Stimulated activated CD4-positive, alpha-beta T cell treated with anti-CD3 and anti-CD28 coated beads, Interleukin-12 subunit alpha, Interleukin-12 subunit beta, amount 100 ng/mL, for 4 hours (primary cell): ENCODE measurements at places on chromosomes 12 and 14.

- no peak for DNase-seq
Observed at GRCh38 chr12:88658009-88658408, 77.7 kb upstream of the KITLG start.

DNA sequence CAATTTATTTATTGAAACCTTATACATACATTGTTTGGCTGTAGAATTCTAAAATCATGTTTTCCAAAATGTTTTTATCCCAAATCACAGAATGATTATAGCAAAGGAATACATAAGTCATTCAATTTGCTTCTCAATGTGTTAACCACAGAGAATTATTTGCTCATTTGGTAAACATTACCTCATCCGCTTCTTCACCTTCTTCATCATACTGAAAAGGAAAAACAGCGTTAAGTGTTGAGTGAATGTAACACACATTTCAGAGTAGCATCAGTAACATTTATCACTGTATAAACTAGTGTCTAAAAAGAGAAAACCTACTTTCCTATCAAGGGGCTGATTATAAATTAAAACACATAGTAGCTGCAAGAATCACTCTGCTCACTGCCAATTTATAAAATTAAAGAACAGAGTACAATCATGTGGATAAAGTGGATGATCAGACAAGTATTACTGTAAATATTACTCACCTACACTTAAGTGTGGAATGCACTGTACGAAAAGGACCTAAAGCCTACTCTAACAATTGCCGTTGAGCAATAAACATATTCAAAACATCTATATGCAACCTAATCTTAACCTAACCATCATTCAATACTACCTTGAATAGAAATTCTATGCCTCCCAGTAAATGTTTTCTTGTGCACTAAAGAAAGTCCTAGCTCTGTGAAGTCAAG, 18.1 kb upstream of the PHLDA1 start:
- DNase-seq = no peak

- DNase-seq = peak; percentile 38
Observed at GRCh38 chr12:89525305-89525823, 483 bp downstream of the POC1B start.

GRCh38 chr12:102093319-102093718, 26.6 kb downstream of the NUP37 start:
- DNase-seq = no peak

DNA sequence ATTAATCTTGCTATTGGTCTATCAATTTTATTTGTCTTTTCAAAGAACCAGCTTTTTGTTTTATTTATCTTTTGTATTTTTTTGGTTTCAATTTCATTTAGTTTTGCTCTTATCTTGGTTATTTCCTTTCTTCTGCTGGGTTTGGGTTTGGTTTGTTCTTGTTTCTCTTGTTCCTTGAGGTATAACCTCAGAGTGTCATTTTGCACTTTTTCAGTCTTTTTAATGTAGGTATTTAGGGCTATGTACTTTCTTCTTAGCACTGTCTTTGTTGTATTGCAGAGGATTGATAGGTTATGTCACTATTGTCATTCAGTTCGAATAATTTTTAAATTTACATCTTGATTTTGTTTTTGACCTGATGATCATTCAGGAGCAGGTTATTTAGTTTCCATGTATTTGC, 92.7 kb upstream of the DCD start:
- DNase-seq = no peak

- DNase-seq = no peak
Observed at GRCh38 chr12:112327209-112327938, 54.9 kb downstream of the HECTD4 start.

GRCh38 chr14:70827347-70827746, 18.0 kb upstream of the MAP3K9 start:
- no peak for DNase-seq

DNA sequence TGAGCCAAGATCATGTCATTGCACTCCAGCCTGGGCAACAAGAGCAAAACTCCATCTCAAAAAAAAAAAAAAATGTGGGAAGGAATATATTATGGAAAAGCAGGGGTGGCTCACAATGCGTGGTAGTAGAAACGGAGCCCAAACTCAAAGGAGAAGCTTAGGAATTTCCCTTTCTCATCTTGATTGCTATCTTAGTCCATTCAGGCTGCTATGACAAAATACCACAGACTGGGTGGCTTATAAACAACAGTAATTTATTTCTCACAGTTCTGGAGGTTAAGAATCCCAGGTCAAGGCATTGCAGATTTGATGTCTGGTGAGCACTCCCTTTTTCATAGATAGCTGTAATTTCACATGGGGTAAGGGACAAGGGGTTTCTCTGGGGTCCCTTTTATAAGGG, 153.8 kb upstream of the KRR1 start:
- no peak for DNase-seq

DNA sequence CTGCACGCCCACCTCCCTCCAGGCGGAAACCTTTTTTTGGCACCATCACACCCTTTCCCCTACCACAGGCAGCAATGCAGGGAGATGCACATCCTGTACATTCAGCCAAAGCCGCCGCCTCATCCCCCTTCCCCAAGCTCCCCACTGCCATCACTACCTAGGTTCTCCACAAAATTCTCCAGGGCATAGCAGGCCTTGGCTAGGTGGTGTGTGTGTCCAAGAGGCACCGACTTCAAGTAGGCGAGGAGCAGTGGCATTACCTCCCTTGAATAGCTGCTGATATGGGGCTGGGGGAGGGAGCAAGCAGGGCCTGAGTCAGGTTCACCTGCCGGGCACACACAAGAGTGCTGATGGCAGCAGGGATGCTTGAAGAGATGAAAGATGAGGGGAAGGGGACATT, 3.6 kb downstream of the IPO4 start:
- no peak for DNase-seq

GRCh38 chr12:116389990-116390389, 112.5 kb upstream of the MED13L start:
- DNase-seq = no peak

GRCh38 chr12:42283739-42284138, 42.2 kb downstream of the ZCRB1 start:
- DNase-seq = no peak

- DNase-seq = no peak
Observed at GRCh38 chr12:112216223-112216622, 90.9 kb downstream of the TRAFD1 start.

DNA sequence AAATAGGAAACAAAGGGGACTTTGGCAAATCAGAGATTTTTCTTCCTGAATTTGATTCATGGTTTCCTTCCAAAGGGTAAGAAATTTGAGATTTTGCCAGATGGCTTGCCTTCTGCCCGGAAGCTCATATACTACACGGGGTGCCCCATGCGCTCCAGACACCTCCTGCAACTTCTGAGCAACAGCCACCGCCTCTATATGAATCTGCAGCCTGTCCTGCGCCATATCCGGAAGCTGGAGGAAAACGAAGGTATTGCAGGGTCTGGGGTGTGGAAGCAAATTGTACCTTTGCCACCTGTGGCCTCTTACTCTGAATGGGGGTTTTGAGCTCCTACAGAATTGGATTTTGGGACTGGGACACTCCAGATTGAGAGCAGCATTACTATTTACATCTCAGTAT, 63.5 kb downstream of the FRMD6 start:
- no peak for DNase-seq

- DNase-seq = no peak
Observed at GRCh38 chr12:113941208-113941486, 25.0 kb downstream of the RBM19 start.

DNA sequence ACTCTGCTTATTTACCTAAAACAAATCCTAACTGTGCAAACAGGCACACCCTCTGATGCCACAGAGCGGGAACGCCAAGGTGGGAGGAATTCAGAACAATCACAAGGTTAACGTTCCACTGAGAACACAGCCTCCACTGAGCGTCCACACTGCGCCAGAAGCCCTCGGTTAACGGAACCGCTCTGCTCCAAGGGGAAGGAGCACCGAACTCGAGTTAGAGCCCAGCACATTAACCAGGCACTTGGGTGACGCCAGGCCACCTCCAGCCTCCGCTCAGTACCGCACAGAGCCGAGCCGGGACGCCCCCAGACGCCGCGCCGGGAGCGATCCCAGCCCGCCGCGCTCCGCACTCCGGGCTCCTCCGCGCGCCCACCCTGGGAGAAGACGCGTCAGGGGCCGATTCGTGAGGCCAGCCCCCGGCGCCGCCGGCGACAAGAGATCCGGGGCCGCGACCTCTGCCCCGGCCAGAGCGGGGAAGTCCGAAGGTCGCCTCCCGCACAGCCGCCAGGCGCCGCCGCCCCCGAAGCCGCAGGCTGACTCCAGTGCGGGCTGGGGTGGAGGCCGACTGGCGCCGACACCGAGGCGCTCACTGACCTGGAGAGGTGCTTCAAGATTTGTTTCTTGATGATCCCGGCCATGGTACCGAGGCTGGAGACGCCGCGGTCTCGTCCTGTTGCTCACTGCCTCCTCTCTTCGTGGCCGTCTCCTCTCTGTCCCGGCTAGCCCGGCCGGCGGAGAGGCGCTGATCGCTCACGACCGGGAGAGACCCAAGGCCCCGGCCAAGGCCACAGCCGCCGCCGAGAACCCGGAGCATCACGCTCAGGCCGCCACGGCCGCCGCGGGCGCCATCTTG, 450 bp downstream of the BLTP3B start:
- peak; percentile 28 for DNase-seq

- DNase-seq = no peak
Observed at GRCh38 chr14:95388699-95389098, 69.0 kb upstream of the CLMN start.

- no peak for DNase-seq
Observed at GRCh38 chr12:58105225-58106119, 164.1 kb downstream of the ATP23 start.

GRCh38 chr12:127245437-127245836, 1021.5 kb upstream of the TMEM132C start:
- DNase-seq = no peak

- no peak for DNase-seq
Observed at GRCh38 chr12:2562400-2562799, 232.4 kb upstream of the FKBP4 start.

DNA sequence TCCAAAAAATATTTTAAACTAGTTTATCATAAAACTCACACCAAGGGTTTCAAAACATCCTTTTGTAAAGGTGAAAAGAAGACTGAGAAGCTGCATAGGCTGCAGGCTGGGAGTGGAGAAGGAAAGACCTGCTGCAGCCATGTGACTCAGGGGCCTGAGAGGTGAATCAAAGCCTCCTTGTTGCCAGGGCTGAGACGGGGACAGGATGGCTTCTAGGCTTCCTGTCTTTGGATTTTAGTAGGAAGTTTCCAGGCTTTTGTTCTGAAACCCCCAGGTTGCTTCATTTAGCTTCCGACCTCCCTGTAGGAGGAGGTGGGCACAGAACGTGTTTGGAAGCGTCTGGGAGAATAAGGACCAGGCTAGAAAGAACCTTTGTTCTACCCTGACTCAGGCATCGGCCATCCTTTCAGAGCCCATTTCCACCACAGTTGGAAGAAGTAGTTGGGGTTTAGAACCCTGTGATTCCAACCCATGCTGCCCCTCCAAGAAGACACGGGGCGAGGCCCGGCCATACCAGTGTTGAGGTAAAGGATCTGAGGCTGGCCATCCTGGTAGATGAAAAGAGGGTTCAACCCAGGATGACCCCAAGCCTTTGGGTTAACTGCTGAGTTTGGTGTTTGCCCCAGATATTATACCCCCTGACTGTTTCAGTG, 122.4 kb downstream of the SLC25A47 start:
- no peak for DNase-seq

DNA sequence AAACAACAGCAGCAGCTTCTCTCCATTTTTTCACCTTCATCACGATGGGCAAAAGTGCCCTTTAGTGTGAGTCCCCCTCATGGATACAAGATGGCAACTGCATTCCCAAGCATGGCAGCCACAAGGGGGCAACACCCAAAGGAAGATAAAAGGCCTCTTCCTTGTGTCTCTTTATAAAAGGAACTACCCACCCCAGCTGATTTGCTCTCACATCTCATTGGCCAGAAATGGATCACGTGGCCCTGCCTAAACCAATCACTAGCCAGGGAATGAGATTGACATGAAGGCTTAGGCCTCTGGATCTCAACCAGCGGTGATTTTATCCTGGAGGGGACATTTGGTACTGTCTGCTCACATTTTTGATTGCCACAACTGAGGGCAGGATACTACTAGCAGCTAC, 21.9 kb upstream of the IFT81 start:
- DNase-seq = no peak

- DNase-seq = no peak
Observed at GRCh38 chr14:90533591-90534021, 136.8 kb downstream of the CALM1 start.

- no peak for DNase-seq
Observed at GRCh38 chr12:93680006-93680405, 2.8 kb downstream of the CRADD start.

DNA sequence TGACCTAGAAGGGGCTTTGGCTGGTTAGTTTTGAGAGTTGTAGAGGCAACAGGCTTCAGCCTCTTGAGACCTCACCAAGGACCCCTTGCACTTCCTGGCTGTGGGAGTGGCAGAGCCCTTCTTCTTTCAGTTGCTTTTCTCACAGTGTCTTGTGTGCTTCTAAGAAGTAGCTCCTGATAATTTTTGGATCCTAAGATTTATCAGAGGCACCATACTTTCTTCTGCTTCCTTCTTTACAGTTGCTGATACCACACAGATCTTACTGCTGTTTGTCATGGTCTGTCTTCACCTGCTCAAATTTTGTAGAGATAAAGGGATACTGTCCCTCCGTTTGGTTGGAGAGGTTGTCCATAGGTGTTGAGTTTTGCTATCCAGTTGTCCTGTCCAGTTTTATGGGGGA, 33.8 kb downstream of the VRK1 start:
- no peak for DNase-seq

GRCh38 chr14:102688290-102688689, 89.0 kb upstream of the TRAF3 start:
- DNase-seq = no peak

DNA sequence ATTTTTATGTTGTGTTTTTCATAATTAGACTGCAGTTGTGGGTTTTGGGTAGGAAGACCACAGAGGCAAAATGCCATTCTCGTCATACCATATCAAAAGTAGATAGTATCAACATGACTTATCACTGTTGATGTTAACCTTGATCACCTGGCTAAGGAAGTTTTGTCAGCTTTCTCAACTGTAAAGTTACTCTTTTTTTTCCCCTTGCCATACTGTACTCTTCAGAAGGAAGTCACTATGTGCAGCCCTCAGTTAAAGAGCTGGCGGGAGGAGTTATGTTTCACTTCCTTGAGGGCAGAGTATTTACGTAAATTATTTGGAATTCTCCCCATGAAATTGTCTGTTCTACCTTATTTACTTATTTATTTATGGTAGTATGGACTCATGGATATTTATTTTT, 78.7 kb downstream of the PRORP start:
- DNase-seq = no peak

DNA sequence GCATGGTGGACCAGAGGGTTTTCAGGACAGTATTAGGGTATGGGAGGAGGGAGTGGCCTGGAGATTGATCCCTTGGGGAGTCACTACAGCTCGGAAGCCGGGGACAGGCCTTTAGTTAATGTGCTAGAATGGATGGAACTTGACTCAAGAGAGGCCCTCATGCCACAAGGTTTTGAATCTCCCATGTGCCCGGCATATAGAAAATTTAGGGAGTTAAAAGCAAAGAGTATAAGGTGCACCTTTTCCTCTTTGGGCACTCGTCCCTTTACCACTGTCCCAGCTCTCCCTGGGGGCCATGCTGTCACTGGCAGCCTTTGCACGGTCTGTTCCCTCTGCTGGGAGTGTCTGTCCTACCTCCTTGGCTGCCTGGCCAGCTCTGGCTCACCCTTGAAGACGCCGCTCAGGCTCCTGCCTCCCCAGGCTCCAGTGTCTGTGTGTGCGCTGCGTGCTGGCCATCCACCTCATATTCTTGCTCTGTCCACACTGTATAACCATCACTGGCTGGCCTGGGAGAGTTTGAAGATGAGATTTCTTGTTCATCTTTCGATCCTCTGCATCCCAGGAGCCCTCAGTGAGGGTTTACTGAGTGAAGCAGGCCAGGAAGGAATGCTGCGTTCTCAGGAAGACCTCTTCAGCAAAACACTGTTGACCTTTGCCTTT, 161.3 kb downstream of the ZFP36L1 start:
- DNase-seq = no peak

- no peak for DNase-seq
Observed at GRCh38 chr12:48000878-48001504, 3.3 kb downstream of the COL2A1 start.
